ENCODE measurements at places on chromosomes 6 and 20.

DNA sequence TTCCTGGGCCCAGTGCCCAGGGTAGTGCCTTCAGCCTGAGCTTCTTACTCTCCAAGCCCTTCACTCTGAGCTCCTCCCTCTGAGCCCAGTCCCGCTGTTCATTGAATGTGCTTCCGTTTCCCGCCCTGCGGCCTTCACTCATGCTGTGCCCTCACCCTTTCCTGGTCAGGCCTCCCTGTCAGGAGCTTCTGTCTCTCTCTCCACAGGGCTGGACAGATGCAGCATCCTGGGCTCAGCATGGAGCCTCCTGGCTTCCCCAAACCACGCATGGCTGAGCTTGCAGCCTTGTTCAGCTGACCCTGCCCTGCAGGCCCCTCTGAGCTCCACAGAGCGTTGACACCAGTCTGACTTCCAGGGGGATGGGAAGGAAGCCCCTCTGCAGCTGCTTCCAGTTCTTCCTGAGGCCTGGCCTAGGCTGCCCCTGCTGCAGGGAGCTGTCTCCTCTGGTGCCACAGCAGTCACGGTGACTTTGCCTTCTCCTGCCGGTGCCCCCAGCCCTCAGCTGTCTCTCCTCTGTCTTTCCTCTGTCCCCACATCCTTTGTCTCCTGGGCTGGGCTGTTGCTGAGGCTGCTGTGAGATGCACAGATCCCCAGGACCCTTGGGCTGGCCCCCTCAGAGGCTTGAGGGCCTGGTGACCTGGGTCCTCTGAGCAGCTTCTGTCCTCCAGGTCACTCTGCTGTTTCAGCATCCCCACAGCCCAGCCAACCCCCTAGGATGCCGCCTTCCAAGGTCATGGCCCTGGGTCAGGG, 7.9 kb upstream of the MYT1 start:
- DNase-seq: no peak

DNA sequence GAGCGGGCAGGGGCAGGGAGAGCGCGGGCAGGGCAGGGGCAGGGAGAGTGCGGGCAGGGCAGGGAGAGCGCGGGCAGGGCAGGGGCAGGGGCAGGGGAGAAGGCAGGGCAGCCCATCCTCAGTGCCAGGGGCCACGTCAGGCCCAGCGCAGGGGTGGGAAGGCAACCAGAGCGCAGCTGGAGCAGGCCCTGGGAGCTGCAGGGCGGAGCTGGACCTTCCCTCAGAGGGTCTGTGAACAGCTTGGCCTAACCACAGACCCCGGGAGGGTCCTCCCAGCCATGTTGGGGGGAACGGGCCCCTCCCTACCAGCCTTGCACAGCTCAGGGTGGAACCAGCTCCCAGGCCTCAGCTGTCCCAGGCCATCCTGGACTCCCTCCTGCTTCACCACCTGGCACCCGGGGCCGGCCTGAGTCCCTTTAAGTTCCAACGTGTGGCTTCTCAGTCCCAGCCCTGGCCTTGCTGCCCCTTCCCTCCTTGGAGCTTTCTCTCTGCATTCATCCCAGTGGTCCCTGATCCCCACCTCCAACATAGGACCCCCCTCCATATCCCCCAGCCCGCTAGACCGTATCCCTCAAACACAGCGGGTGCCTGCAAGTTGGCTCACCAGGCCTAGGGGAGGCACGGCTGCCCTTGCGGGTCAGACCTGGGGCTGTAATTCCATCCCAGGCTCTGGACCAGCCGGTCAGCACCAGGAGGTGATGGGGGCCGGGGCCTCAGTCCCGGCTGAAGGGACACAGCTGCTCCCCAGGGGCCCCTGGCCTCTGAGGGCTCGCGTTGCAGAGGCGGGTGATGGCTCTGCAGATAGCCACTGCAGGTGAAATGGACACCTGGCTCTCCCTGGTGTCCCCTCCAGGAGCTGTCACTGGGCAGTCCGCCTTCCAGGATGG, 5.6 kb upstream of the ZBTB46 start:
- no peak for DNase-seq

GRCh38 chr6:117028256-117028655, 151.2 kb downstream of the RFX6 start:
- no peak for DNase-seq

DNA sequence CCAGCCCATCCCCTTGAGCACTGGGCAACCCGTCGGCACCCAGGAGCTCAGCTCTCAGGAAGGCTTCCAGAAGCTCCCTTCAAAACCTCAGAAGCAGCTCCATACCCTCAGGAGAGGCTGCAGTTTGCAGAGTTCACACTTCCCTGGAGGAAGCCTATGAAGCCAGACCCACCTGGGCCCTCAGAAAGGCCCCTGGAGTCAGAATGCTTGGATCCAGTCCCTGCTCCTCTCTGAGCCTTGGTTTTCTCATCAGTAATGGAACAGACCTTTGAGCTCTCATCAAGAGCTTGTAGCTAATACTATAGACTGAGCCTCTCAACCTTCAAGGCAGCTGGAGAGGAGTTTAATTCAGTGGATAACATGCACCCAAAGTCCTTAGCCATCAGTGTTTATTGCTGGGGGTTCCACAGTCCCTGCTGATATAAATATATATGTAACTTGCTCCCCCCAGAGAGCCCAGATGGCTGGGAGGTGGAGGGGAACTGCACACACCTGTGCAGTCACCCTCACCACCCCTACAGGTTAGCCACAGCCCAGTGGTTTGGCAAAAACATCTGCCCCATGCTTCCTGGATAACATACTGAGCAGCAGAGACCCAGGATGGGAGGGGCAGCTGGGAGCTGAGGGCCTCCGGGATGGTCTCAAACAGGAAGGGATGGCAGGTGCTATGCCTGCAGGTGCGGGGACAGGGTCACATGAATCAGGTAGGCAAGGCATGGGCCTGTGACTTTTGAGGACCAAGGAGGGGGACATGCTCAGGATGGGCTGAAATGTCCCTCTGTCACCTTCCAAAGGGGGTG, 120.1 kb downstream of the SNX5 start:
- DNase-seq: no peak

DNA sequence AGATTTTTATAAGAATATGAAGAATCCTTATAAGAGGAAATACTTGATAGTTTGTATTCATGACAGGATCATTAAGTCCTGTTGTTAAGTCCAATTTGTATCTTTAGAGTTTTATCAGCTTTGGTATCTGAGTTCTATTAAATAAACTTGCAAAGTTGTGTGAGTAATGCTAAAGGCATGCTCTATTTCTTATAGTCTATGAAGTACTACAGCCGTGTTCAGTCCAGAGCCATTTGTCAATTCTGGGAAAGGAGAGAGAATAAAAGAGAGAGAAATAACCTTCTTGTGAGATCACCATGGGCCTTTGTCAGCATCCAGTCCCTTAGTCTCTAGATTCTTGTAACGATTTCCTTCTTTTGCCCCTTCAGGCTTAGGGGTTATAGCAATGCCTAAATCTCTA, 181.2 kb upstream of the POU3F2 start:
- no peak for DNase-seq

GRCh38 chr6:43972913-43973300, 154.3 kb downstream of the MRPL14 start:
- DNase-seq: no peak

GRCh38 chr6:50717734-50718457, 4.6 kb downstream of the TFAP2D start:
- no peak for DNase-seq

- no peak for DNase-seq
Observed at GRCh38 chr6:10170816-10171215, 244.1 kb downstream of the TFAP2A start.

GRCh38 chr6:71502956-71503355, 214.3 kb downstream of the OGFRL1 start:
- DNase-seq: no peak

DNA sequence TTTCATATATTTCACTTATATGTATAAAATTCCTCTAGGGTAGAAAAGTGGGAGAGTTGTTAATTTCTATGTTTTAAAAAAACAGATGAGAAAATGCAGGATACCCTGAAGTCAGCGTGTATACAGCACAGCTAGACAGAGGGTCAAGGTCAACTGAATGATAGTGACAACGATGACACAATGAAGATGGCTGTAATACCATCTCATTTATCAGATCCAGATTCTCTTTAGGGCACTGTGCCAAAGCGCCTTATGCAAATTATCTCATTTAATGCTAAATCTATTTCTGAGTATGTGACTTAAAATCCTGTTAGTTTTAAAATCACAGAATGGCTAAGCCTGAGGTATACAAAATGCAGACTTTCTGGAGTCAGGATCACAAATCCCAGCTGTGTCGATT, 431.4 kb upstream of the RUNX2 start:
- DNase-seq: no peak

DNA sequence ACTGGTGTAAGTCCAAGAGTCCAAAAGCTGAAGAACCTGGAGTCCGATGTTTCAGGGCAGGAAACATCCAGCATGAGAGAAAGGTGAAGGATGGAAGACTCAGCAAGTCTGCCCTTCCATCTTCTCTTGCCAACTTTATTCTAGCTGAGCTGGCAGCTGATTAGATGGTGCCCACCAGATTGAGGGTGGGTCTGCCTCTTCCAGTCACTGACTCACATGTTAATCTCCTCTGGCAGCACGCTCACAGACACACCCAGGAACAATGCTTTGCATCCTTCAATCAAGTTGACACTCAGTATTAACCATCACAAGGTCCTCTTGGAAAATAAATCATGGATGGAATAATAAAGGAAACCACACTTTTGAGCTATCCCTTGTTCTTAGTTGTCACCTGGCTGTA, 121.2 kb downstream of the MAP3K7 start:
- DNase-seq: no peak

DNA sequence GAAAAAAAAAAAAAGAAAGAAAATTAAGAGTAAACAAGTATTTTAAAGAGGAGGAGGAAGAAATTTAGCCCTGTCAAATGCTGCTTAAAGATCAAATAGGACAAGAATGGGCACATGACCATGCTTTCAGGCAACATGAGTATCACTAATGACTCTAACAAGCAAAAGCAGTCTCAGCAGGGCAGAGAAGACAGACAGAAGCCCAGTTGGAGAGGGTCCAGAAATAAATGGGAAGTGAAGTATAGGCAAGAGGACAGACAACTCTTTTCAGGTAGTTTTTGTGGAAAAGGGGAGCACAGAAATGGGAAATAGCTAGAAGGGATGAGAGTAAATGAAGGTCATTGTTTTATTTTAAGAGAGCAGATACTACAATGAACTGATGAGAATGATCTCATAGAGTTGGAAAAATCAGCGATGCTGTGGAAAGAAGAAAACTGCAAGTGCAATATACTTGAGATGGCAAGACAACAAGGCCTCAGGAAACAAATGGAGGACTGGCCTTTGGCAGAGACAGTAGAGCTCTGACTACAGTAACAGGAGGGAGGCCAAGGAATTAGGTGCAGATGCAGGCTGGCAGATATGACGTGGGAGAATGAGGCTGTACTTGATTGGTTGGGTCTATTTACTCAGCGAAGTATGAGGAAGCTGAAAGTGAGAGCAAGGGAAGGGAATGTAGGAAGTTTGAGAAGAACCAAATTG, 40.3 kb downstream of the KIF6 start:
- no peak for DNase-seq

GRCh38 chr6:17200395-17200794, 80.8 kb upstream of the RBM24 start:
- DNase-seq: no peak

GRCh38 chr6:109331081-109331480, 51.2 kb downstream of the CD164 start:
- no peak for DNase-seq

DNA sequence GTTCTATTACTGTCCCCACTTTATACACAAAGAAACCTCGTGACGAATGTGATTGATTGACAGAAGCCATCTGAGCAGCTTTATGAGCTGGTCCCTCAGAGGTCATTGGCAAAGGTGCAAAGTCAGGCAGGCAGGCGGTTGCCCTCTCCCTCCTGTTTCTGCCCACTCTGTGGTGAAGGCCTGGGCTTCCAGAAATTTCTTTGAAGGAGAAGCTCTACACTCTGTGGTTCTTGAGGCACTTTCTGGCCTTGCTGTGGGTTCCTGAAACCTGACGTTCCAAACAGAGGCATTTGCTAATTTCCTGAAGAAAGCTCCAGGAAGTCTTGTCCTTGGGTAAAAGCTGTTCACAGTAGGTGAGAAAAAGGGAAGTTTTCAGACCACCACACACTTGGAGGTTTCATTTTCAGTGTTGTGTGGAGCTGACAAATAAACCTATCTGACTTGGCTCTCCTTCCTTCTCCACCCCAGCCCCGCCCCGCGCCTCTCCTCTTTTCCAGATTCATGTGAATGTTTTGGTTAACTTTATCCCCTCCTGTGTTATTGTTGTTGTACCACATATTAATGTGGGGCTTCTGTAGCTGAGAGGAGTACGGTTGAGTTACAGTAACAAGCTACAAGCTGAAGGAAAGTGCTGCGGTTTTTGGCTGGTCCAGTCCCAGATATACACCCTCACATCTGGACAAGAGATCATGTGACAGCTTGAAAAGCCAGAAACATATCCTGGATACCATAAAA, 274.1 kb downstream of the CLIC5 start:
- DNase-seq: peak; percentile 16

DNA sequence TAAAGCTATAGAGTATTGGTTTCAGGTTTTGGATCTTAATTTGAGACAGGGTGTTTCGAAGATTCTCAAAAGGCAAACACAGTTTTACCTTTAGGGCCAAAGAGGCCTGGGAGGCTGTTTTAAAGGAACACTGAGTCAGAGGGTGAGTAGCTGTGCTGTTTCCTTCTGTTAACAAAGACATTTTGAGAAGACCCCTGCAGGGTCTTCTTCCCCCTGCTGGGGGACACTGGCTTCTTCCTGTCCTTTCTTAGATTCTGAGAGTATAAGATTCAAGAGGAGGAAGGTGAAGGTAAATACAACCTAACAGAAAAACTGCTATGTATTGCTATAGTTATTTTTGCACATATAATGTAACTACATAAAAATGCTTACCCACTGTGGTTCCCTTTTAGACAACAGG, 19.0 kb downstream of the HS3ST5 start:
- DNase-seq: no peak

GRCh38 chr6:143504369-143504768, 7.2 kb downstream of the FUCA2 start:
- DNase-seq: no peak

GRCh38 chr6:4660377-4661321, 115.6 kb upstream of the CDYL start:
- DNase-seq: no peak

- DNase-seq: no peak
Observed at GRCh38 chr6:57006101-57006500, 40.4 kb upstream of the KIAA1586 start.

DNA sequence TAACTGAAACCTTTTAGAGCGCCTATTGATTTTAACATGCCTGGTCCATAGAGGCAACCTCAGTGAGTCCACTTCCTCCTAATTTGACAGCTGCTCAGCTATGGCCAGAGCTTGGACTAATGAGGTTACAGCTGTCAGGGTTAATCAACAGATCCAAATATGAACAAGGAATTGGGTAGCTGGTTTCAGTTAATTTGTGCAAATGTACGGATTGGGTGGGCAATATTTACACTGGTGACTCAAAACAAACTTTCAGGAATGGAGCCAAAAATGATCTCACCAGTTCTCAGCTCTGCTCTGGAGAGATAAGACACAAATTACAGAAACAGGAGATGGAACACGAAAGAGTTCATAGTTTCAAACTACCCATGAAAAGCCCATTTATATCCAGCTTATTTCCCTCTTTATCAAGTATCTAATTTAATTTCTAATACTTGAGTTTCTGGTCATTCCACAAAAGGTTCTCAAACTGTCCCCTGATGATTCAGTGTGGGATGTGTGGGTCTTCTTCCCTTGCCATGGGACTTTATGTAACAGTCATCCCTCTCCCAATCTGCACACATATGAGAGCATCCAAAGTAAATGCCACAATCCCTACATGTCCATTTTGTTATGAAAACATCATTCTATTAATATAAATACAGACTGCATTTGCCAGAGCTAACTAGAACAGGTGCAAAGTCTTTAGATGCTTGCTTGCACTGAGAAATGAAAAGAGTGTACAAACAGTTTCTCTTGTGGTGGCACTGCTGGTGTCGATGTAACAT, 149.9 kb downstream of the RPS12 start:
- no peak for DNase-seq
